ENCODE measurements at places on chromosomes 12 and 14. TPM values are rescaled to one million over a fixed set of nuclear protein-coding genes. Genes with fewer than 3 reads are reported as not detected.

AKAP5 gene
- 0.27 TPM for total RNA-seq

DNA sequence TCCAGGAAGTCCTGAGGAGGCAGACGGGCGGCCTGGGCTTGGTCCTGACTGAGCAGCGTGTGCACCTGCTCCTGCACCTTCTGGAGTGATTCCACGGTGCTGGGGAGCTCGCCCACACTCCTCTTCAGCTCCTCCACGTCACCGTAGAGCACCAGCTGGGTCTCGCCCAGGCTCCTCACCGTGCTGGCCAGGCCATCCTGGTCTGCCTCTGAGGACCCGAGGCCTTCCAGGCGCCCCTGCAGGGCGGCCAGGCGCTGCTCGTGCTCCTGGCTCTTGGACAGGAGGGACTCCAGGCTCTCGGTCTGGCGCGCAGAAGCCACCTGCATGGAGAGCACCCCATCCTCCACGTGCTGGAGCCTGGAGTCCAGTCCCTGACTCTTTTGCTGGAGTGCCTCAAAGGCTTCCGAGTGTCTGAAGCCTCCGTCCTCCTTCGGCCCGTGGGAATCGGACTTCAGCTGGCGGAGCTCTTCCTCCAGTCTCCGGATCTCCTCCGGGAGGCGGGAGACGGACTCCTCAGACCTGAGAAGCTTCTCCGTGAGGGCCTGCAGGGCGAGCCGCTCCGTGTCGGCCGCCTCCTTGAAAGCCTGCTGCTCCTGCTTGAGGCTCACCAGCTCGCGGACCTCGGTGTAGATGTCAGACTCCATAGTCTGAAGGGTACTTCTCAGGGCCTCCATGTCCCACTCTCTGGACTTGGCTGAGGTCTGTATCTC, 8.4 kb downstream of the CKAP4 start:
- no peak overlapping the region for H3K27ac ChIP-seq
- H3K27me3 ChIP-seq, result no peaks in the 10 kb centered on the region
- peaks cover 38% of the 10 kb centered on the region for H3K36me3 ChIP-seq
- H3K4me3 ChIP-seq, result no peak overlapping the region

LMNTD1 gene
- total RNA-seq, result 0.18 TPM

GRCh38 chr12:120257041-120257821, 8.3 kb downstream of the PXN start:
- peaks cover 24% of the 10 kb centered on the region for H3K36me3 ChIP-seq
- H3K4me1 ChIP-seq, result peaks cover 55% of the 10 kb centered on the region
- peak overlapping the region; percentile 94 for H3K27ac ChIP-seq
- H3K27me3 ChIP-seq, result no peaks in the 10 kb centered on the region
- peak; percentile 97 for DNase-seq

GRCh38 chr14:78022059-78022458, 148.1 kb upstream of the NRXN3 start:
- H3K36me3 ChIP-seq, result no peaks in the 10 kb centered on the region
- peak; percentile 15 for DNase-seq
- no peaks in the 10 kb centered on the region for H3K4me1 ChIP-seq
- H3K4me3 ChIP-seq, result no peak overlapping the region
- no peak overlapping the region for H3K27ac ChIP-seq

Measured in muscle of leg (tissue), 16 donors.